Stimulated activated CD4-positive, alpha-beta T cell treated with anti-CD3 and anti-CD28 coated beads, Interleukin-15, amount 100 ng/mL, for 1 hour (primary cell): ENCODE measurements at places on chromosomes 13 and 19.

- DNase-seq: no peak
These were observed 14.7 kb upstream of the LENG8 start for GRCh38 chr19:54434112-54434872.

DNA sequence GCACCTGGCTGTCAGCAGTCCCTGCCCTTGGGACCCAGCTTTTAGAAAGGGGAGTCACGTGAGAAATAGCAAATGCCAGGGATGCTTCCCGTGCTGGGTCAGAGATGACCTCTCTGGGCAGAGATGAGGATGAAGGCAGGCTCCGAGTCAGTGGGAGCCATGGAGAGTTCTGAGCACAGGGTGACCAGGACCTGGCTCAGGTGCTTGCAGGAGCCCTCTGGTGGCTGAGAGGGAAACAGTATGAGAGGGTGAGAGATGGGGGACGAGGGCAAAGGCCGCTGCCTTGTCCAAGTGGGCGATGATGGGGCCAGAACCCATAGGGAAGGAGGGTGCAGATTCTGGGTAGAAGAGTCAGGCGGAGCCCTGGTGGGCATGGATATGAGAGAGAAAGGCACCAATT, 15.8 kb downstream of the TMED1 start:
- no peak for DNase-seq

DNA sequence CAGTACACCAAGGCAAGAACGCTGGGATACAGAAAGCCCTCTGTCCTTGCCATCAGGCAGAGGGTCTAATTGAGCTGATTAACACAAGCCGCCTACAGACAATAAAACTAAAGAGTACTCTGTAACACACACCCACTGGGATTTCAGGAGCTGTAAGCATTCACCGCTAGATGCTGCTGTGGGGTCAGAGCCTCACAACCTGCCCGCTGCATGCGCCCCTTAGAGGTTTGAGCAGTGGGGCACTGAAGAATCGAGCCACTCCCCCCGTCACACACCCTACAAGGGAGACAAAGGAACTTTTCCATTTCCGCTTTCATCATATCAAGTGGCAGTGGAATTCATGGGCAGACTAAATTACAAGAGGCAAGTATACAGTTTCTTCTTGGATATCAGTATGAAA, 1080.6 kb downstream of the PCDH17 start:
- no peak for DNase-seq

GRCh38 chr13:66503890-66504289, 726.2 kb downstream of the PCDH9 start:
- no peak for DNase-seq

- DNase-seq: no peak
These were observed 6.9 kb upstream of the GMIP start for GRCh38 chr19:19650331-19650730.
